HAP-1 (cell line): ENCODE measurements at places on chromosomes 4 and X.

- DNase-seq = peak; percentile 63
Observed at GRCh38 chr4:138110815-138111214, 131.3 kb downstream of the SLC7A11 start.

GRCh38 chr4:87633243-87633642, 16.8 kb upstream of the DMP1 start:
- peak; percentile 39 for DNase-seq

DNA sequence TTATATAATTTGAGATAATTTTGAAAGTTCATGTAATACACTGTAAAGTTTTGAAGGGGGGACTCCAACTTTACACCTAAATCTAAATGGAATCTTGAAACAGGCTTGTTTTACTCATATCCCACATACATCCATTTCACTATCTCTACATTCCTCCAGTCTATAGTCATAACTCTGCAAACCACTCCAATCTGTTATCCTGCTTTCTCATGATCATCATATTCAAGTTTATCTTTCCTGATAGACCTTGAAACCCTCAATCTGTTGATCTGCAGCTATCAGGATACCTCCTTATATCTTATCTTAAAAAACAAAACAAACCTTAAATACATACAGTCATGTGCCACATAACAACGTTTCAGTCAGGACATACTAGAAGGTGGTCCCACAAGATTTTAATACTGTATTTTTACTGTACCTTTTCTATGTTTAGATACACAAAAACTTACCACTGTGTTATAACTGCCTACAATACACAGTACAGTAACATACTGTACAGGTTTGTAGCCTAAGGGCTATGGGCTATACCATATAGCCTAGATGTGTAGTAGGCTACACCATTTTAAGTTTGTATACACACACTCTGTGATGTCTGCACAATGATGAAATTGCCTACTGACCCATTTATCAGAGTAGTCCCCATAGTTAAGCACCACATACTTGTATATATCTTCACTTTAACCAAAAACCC, 14.0 kb downstream of the CHIC2 start:
- DNase-seq = no peak

DNA sequence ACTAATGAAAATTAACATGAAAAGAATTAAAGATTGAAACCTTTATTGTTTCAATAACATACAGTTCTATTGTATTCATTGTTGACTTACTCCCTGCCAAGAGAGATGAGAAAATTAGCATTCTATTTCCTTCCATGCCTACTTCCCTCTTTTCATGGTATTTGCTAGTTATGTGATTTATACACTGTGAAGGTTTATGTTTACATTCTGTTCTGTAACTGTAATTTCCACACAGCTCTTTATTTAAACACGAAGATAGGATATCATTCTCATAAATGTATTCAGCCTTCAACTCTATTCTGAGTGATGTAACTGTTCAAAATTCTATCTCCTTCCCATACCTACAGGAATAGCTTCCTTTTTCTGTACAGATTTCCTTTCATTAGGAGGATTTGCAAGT, 6.6 kb downstream of the CCDC110 start:
- no peak for DNase-seq

DNA sequence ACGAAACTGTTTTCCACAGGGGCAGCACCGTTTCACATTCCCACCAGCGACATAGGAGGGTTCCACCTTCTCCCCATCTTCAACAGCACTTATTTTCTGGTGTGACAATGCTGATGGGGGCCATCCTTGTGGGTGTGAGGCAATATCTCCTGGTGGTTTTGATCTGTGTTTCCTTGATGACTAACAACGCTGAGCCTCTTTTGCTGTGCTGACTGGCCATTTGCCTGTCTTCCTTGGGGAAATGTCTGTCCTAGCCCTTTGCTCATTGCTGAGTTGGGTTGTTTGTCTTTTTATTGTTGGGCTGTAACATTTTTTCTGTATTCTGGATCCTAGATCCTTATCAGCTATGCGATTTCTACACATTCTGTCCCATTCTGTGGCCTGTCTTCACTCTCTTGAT, 33.7 kb downstream of the ATP2B3 start:
- DNase-seq = no peak

- DNase-seq = no peak
Observed at GRCh38 chr4:52659722-52660261, 691 bp upstream of the USP46 start.

GRCh38 chr4:181245326-181245725, 997.9 kb upstream of the TENM3 start:
- DNase-seq = no peak

DNA sequence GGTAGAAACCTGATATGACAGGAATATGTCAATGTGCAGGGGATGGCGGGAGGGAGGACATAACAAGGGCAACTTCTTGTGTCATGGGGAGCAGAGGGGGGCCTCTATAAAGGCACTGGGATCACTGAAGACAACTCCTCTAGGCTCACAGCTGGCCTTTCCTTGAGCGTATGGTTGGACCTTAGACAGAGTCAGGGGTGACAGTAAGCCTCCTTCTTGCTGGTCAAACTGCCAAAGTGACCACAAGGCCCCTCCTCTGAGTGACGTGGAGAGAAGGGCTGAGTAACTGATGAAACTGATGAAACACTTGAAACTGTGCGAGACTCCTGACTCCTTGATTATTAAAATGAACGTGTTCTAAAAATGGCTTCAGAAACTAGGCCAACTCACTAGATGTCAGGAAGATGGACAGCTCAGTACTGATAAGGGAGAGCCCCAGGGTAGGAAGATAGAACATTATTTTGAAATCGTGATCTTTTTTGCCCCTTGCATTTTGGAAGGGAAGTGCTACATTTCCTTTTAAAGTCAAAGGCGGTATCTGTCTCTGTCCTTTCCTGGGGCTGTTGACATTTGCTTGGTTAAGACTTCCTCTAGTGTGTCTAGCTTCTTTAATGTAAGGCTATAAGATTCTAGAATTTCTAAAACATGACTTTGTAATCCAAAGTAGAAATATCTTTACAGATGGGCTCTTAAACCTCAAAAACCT, 1.6 kb downstream of the RAB33A start:
- no peak for DNase-seq

DNA sequence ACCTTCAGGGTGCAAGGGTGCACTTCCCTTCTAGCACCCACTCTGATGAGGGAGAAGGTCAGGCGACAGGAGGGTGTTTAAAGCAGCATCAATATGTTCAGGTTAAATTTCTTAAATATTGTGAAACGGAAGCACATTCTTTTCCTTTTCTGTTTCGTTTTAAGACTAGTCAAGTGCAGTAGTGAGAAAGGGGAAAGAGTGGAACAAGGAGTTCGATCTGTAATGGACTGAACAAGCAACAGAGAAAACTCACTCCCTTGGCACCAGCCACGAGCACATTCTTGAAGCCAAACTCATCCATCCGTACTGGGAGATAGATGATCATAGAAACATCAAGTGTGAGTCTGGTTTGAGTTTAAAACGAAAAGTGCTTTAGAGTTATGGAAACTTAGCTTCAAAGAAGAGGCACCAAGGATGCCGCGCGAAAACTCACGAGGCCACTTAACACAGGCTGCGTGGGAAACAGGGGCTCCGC, 815 bp downstream of the FAM53A start:
- DNase-seq = no peak

DNA sequence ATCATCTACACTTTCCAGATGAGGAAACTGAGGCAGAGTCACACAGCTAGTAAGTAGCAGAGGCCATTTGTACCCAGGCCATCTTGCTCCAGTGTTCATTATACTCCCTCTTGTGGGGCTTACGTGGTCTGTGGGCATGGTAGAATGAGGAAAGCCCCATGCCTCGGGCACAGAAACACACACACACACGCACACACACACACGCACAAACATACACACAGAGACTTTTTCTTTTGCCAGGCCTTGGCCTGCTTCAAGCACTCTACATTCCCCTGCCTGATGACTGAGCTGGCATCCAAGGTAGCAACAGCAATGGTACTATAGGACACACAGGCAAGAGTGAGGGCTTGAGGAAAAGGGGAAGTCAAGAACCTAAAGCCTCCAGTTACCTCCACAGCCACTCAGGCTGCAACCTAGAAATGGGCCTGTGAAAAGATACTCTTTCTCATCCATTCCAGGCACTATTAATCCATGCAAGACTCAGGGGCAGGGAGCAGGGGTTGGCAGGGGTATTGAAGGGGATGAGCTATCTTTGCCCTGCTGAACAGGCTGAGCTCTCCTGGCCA, 43.6 kb downstream of the STARD8 start:
- DNase-seq = no peak
